T1000 (cell line): ENCODE measurements at places on chromosomes 2 and 18.

DNA sequence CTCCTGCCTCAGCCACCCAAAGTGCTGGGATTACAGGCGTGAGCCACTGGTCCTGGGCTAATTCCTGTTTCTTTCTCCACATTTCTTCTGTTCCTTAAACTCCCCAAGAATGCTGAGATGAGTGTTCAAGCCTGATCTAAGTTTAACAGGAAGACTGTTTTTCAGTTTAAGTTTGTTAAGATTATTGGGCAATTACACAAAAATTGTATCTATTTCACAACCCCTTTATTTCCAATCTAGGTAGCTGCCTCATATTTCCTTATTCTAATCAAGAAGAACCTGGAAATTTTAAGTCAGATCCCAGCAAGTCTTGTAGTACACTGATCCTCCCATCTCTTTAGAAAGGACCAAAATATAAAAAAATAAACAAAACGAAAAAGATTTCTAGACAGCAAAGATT is 11.7 kb downstream of the SFT2D3 start:
- DNase-seq: no peak

- no peak for DNase-seq
Measured at GRCh38 chr2:9002637-9003365, 683 bp downstream of the MBOAT2 start.

DNA sequence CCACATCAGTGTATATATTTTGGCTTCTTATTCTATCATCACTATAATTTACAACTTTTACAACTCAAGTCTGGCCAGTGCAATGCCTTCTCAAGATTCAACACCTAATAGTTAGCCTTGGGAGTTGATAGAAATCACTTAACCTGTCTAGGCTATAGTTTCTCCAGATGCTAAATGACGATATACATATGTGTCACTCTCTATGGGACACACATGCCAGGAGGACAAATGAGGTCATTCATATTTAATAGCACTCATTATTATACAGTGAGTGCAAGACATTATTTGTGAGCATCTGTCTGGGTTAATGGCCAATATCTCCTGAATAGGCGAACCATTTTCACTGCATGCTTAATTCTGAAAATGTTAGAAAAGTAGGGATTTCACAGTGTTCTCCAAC is 89.8 kb downstream of the ALK start:
- no peak for DNase-seq

DNA sequence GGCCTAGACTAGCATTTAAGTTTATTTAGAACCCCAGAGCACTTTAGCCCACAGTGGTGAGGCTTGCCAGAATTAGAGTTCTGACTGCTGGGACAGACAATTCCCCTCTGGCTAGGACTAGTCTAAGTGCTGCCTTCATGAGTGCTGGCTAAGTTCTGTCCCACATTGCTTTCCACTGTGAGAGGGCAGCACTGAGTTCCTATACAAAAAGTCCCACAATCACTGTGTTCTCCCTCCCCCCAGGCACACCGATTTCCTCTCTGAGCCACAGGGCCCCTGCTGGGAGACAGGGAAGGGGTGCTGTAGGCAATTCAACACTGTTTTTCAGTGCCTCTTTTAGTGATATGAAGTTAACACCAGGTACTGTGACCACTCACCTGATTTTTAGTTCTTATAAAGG is 310.9 kb downstream of the DLGAP1 start:
- DNase-seq: no peak

GRCh38 chr2:12979066-12979465 is 262.3 kb downstream of the TRIB2 start:
- DNase-seq: no peak

GRCh38 chr2:12451726-12452125 is 265.0 kb upstream of the TRIB2 start:
- no peak for DNase-seq

DNA sequence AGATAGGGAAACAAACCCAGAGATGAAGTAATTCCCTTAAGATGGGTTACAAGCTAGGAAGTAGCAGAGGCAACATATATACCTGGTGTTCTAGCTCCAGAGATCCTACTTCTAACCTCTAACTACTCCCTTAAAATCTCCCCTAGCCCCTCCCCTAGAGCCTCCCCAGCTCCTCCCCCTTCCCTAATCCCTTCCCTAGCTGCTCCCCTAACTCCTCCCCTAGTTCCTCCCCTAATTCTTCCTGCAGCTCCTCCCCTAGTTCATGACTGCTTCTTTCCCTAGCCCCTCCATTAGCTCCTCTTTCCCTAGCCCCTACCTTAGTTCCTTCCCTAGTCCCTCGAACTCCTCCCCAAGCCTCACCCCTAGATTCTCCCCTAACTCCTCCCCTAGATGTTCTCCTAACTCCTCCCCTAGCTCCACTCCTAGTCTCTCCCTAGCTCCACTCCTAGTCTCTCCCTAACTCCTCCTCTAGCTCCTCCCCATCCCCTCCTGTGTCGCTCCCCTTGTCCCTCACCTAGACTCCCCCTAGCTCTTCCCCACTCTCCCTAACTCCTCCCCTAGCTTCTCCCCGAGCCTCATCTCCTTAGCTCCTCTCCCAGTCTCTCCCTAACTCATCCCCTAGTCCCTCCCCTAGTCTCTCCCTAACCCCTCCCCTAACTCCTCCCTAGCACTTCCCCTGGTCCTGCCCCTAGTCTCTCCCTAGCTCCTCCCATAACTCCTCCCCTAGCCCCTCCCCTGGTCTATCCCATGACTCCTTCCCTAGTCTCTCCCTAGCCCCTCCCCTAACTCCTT is 108.9 kb downstream of the CD226 start:
- no peak for DNase-seq

DNA sequence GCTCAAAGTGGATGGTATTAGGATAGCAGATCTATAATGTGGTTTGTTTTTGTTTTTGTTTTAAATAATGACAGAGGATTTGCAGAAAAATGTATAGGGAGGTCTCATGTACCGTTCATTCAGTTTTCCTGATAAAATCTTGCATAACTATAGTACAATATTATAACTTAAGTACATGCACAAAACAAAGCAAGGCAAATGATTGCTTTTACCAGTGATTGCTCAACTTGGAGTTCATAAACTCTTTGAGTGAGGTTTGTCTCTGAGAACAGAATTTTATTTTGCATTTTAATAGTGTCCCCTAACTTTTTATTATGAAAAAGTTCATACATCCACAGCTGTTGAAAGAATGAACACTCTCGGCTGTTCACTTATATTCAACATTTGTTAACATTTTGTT is 96.6 kb downstream of the MAP4K4 start:
- no peak for DNase-seq

DNA sequence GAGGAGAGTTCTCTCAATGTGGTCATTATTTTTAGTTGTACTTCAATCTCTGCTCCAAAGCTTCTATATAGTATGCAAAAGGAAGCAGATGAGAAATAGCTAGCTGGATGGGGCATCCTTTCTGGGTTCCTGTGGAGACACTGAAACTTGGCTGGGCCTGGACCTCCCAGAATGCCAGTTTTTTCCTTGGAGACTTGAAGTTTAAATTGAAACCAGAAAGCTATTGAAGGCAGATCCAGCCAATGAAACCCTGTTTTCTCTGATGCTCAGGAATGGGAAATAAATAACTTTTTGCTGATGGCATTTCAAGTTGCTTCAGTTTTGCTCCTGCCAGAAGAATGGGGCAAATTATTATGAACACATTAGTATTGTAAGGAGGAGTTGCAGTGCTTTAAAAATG is 2.9 kb downstream of the SETBP1 start:
- DNase-seq: no peak

DNA sequence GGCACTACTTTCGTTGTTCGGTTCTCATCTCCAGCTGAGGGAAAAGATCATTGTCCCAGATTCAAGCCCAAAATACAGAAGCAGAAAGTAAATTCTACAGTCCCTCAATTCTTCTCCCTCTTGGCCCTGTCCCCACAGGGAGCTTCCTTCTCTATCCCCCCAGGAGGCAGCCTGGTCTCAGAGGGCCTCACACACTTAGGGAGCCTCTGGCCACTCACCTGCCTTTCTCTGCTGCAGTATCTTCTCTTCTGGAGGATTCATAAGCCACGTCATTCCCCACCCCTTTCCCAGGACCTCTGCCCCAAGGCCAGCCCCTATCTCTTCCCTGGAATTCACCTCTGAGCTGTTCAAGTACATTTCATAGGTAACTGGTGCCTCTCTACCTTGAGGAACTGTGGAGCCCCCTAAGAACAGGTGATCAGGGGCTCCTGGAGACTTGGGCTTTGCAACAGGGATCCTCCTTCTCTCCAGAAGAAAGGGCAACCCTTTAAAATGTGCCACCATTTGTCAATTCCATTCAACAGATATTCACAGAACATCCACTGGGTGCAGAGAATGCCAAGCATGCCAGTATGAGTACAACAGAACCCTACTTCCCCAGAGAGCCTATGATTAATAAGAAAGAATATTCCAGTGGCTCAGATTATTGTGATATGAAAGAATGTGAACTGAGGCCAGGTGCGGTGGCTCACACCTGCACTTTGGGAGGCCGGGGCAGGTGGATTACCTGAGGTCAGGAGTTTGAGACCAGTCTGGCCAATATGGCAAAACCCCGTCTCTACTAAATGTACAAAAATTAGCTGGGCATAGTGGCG is 72.9 kb downstream of the CIB4 start:
- DNase-seq: no peak

- no peak for DNase-seq
Measured at GRCh38 chr18:23528580-23529472, 25.5 kb downstream of the RMC1 start.

DNA sequence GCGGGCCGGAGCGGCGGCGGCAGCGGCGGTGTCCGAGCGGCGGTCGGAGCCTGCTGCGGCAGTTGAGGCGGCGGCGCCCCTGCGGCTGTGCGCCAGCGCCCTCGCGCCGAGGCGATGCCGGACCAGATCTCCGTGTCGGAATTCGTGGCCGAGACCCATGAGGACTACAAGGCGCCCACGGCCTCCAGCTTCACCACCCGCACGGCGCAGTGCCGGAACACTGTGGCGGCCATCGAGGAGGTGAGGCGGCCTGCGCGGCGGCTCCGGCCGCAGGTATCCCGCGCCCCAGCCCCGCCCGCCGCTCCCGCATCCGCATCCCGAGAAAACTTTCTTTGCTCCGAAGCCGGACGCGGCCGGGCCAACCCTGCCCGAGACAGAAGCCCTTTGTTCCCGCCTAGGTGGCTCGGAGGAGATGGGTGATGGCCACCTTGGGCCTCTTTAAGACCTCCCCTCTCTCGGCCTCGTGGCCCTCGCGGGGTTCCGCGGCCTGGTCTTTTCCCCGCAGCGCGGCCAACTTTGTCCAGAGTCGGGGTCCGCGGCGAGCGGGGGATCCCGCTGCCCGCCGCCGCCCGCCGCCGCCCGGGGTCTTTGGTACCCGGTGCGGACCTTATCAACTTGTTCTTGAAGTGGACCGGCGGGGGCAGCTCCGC is 504 bp downstream of the ASAP2 start:
- peak; percentile 14 for DNase-seq

DNA sequence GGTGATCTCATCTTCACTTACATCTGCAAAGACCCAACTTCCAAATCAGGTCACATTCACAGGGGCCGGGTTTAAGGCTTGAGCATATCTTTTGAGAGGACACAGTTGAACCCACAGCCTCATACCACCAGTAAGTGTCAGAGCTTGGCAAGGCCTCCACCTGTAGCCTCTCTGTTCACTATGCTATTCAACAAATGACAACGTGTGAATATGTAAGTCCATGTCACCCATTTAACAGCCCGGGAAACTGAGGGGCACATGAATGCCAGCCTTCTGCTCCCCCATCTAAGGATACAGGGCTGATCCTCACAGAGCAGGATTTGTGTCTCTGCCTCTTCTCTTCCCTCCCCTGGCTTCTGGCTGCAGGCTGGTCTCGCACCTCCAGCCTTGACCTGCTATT is 3.5 kb upstream of the KCNF1 start:
- DNase-seq: no peak

- no peak for DNase-seq
Measured at GRCh38 chr2:75290600-75291150, 91.4 kb upstream of the TACR1 start.

- no peak for DNase-seq
Measured at GRCh38 chr18:60100778-60101177, 201.0 kb downstream of the PMAIP1 start.

DNA sequence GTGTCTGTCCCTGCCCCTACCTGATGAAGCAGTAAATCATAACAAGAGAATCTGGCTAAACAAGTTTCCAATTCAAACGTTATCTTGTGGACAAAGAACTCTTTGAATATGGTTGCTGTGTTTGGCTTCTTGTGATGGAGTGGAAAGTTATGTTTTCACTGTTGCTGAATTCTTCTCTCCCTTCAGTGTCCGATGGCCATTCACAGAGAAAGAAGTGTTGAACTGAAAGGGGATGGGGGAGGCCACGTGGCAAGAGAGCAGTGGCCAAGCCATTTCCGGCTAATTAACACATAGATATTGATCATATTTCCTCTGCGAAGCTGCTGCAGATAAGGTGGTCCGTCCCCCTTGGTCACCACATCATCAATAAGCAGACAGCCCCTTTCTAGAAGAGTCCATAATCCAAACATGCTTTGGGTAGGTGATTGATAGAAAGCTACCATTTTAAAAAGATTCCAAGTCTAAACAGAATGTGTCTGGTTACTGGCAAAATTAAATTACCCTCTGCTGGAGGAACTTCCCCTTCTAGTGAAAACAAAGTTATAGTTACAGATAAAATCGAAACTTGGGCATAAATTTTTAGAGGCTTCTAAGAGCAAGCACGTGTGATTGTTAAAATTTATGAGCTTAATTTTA is 36.9 kb upstream of the FZD7 start:
- no peak for DNase-seq

DNA sequence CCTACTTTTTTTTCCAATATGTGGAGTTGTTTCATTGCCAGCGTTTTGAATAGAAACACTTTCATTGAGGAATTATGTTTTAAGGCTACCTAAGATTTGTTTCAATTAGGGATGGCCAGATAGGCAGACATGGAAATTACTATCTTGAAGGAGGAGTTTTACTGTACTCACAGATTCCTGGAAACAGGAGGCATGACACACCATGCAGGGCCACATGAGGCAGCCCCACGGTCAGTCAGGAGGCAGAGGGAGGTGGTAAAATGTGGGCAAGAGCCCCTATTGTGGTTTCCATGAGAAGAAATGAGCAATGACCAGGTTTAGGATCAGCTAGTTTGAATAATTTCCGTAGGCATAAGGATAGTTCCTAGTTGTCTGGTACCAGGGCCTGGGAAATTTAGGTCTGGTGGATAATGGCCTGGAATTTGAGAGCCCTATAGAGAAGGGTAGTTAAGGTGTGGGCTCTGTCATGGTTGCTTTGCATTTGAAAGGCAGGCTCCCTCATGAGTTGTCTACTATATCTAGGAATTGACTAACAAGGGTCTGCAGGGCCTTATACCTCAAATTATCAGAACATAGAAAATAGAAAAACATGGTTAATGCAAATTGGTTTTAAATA is 360.0 kb upstream of the KCNJ3 start:
- no peak for DNase-seq

GRCh38 chr2:37119157-37119556 is 34.8 kb downstream of the GPATCH11 start:
- no peak for DNase-seq

DNA sequence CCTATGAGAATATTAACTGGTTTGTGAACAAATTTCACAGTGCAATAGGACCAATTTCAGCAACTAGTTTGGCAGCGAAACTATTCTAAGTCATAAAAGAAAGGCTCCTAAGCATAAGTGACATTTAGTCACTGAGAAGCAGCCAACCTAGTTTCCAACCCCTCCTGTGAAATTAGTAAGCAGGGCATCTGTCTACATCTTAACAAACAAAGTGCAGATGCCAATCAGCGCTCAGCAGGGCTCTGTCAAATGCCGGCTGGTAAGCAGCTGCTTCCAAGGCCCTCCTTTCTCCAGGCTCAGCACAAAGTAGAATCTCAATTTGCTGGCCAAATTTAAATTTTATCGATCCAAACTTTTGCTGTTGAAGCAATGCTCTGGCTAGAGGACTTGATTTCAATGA is 124.7 kb downstream of the ICOS start:
- no peak for DNase-seq

GRCh38 chr18:13382954-13383827 is 164.6 kb downstream of the LDLRAD4 start:
- no peak for DNase-seq
